Naive B cell (primary cell): ENCODE measurements at places on chromosomes 6 and 20.

DNA sequence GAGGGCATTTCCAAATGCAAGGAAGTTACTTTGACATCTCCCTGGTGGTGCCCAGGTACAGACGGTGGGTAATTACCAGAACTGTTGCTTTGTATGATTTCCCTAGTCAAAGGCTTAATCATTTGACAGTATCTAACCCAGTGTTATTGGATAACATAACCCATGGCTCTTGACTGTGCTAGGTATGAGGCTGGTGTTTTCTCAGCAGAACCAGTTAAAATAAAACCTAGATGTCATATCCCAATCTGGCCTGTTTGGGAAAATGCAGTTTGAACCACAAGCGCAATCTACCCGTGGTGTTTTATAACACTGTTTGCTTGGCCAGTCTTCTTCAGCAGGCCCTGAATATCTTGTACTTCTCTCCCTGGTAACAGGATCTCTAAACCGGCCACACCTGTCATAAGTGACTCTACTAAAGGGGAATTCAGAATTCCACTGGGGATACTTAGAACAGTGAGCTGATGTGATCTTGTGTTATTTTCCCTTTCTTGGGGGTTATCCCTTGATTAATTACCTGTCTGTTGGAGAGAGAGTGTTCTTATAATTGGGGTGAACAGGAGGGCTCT is 32.8 kb downstream of the PPP1R14C start:
- no peak for DNase-seq

DNA sequence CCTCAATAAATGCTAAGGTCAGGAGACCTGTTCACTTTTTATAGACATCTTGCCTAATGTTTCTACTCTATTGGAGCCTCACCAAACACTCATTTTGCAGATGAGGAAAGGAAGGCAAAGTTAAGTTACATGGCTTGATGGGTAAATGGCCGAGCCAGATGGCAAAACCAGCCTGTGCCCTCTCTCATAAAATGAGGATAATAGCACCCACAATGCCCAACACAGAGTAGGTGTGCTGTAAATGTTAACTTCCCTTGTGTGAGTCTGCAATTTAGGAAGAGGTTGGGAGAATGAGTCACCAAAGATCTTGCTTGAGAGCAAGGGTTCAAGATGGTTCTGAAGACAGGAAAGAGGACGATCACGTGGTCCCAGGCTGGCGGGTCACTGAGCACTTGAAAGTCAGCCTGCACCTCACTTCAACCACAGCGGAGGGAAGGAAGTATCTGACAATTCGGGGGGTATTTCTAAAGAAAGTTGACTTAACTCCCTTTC is 3.3 kb downstream of the KCNK5 start:
- no peak for DNase-seq

DNA sequence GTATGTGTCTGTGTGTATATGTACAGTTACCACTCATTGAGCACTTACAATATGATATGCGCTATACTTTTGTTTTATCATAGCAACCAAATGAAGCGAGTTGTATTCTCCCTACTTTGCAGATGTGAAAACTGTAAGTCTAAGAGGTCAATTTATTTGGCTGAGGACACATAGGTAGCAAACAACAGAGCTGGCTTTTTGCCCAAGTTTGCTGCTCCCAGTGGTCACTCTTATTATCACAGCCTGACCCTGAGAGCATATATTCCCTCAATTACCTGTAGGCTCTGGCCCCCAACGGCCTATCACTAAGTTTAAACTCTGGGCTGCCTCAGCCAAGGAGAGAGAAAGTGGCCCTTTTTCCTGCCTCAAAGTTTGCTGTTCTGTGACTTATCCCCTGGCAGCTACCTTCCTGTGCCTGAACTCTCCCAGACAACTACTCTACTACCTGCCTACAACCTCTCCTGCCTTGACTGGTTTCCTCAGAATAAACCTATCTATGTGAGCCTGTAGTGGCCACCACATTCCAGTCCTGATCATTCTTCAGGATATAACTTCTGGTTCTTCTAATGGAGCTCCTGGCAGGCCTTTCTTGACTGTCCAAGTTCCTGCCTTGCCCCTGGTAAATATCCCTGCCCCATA is 221.8 kb downstream of the FRK start:
- DNase-seq, result no peak

DNA sequence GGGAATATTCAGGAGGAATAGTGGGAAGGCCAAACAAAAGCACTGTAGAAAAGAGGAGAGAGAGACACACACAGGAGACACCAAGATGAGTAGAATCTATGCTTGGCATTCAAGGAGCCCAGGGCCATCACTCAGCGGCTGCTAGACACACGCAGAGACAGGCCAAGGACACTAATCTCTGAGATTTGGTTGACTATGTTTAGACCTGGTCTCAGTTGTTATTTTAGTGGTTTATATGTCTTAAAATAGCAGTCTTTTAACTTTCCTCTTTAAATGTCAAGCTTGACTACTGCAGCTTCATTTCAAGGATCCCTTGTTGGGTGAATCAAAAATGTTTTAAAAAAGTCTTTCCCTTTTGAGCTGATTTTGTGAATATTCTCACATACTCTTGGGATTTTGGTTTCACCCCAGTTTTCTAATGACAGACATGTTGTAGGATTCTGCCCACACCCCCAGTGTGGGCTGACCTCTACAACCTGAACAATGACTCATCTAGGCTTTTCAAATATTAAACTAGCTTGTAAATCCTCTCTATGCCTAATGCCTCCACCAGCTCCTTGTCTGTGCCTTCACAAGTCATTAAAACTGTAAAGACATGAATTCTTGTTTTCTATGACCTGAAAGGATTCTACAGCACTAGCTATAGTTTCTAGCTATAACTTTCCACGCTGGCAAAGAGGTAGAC is 142.7 kb upstream of the EXOC2 start:
- DNase-seq, result no peak

- no peak for DNase-seq
These were observed 431 bp downstream of the LOC128125822 start for GRCh38 chr6:63572747-63573075.

DNA sequence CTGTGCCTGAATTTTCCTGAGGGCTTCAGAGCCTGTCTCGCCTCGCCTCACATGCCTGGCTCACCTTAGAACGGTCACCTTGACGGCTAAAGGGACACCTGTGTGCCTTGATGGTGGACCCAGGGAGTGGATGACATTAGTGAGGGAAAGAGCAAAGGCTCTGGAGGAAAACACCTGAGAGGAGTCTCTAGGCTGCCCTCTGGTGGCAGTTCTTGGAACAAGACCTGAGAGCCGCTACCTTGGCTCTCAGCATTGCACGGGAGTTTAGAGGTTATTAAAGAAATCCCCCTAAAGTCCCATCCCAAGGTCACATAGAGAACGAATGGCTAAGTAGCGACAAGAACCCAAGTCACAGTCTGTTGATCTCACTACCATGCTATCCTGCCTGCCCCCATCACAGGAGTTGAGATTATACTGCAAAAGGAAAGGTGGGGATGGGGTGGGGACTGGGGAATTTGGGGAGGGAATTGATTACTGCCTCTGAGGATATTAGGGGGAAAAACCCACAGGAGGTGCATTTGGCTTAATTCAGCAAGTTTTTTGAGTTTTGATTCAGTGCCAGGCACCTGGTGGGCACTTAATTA is 7.9 kb upstream of the CDSN start:
- DNase-seq, result peak; percentile 46
